ENCODE measurements at places on chromosomes 7 and 10.

- DNase-seq: no peak
These were observed 78.2 kb upstream of the ZNF92 start for GRCh38 chr7:65295409-65295808.

- DNase-seq: peak; percentile 57
These were observed 6.3 kb upstream of the SFMBT2 start for GRCh38 chr10:7417103-7417623.

DNA sequence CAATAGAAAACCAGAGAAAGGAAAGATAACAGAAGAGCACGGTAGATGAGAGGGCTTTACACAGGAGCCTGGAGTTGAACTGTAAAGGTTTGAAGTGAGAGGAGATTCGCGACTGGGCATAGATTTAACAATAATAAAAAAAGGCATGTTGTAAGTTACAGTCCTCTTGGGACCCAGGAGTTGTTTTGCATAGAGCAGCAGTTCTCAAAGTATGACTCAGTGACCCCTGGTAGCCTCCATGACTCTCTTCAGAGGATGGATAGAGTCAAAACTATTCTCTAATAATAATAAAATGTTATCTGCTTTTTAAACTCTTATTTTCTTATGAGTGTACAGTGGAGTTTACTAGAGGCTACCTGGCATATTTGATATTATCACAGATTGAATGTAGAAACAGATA lies 262.3 kb downstream of the SORCS3 start:
- DNase-seq: no peak

- no peak for DNase-seq
These were observed 106.6 kb downstream of the VIPR2 start for GRCh38 chr7:159038066-159038465.

- DNase-seq: no peak
These were observed 142.6 kb upstream of the RHEB start for GRCh38 chr7:151662251-151662826.

- DNase-seq: no peak
These were observed 109.1 kb upstream of the TNRC18 start for GRCh38 chr7:5532536-5533335.

- peak; percentile 88 for DNase-seq
These were observed 58.2 kb downstream of the STRA8 start for GRCh38 chr7:135291809-135292253.

DNA sequence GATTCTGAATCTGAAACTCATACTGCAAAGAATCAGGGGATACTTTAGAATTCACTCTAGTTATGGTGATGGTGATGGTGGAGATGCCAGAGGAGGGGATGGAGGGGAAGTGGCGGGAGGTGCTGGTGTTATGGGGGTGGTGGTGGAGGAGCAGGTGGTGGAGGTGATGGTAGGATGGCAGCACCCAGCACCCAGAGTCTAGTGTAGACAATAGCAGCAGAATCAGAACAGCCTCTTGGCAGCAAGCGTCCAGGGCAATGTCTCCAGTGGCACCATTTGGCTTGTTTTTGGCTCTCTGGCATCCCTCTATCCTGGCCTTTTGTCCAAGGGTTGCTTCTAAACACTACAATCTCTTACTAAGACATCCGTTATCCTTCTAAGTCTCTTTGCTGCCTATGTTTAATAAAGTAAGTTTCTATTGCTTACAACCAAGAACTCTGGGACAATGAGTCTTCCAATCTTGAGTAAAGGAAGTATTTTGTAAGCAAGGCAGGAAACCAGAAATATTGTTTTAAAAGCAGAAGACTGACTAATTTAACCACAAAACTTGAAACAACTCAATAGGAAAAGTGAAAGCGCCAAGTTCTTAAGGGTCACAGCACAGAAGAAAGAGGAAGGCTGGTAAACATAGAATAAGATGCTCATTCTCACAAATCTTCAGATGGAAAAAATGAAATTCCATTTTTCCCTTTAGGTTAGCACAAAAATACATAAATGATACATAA lies 42.4 kb upstream of the GDF10 start:
- DNase-seq: no peak

GRCh38 chr7:110407706-110408105 lies 683.2 kb upstream of the LRRN3 start:
- DNase-seq: no peak

- DNase-seq: no peak
These were observed 396.5 kb downstream of the TCERG1L start for GRCh38 chr10:130915065-130915464.

DNA sequence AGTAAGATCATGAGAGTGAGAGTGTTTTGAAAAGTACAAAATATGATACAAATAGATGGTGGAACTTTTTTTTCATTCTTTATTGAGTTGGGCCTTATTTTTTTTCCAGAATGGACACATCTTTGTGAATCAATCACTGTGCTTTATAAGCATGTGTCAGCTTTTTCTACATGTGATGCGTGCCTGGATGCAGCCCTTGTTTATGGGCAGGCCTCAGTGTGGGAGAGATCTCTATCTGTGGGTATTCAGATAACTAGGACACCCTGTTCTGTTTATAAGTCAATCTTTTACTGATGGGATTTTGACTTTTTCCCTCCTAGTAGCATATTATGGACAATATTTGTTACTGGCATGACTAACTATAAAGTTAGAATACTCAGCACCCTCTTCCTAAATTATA lies 42.9 kb upstream of the IKZF1 start:
- DNase-seq: no peak

DNA sequence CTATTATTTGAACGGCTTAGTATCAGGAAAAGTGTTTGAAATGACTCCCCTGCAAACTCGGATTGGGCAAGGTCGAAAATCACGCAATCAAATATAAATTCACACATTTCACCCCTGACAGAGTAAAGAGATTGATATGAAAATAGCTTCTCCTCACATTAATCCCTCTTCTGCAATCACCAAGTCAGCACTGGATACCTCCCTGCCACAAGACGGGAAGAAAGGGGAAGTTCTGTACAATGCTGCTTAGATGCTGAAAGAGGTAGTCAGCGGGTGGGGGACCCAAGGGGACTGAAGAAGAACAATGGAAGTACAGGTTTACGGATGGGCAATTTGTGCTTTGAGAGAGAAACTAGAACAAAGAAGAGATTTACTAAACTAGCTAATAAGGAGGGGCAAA lies 72.0 kb upstream of the ANK3 start:
- DNase-seq: no peak

- no peak for DNase-seq
These were observed 13.9 kb upstream of the PLXNA4 start for GRCh38 chr7:132590162-132590561.

DNA sequence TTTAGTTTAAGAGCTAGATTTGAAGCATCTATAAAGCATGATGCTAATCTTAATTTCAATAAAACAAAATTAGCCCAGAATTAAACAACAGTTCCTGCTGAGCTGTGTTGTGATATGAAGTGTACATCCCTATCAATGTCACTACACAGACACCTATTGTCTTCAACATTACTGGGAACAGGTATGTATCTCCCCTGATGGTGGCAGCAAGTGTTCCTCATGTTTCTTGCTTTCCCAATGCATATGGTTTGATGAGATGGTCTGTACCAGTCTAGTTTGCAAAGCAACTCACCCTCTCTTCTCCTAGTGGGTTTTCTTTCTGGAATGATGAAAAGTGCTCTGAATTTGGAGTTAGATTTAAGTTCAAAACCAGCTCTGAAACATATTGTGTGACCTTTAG lies 38.1 kb downstream of the TSPAN12 start:
- DNase-seq: no peak

GRCh38 chr10:88676283-88677060 lies 12.2 kb downstream of the LIPF start:
- no peak for DNase-seq

GRCh38 chr7:135508883-135509588 lies 866 bp downstream of the CNOT4 start:
- peak; percentile 43 for DNase-seq

GRCh38 chr10:2897619-2898508 lies 169.5 kb upstream of the PFKP start:
- DNase-seq: peak; percentile 91

DNA sequence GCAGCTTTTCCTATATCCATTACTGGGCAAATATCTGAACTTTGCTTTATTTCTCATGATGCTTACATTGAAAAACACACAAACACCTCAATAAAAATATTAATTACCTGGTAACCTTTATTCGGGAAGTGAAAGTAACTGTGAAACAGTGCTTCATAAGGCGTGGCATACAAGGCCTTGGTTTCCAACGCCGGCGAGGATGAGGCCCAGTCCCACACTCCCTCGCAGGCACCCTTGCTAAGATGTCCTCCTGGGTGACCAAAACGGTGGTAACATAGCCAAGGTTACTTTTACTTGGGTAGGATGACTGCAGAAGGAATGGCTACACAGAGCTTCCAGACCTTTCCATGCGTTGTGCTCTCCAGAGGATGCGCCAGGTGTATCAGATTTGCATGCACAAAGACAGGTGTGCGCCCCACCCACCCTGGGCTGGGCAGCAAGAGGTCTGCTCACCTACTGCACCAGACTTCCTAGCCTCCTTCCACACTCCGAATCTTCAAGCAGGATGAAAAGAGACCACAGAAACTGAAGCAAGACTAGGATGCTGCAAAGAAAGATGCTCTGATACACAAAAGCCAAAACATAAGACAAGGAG lies 13.3 kb upstream of the DAGLB start:
- DNase-seq: no peak

GRCh38 chr10:124076148-124076733 lies 17.2 kb downstream of the CHST15 start:
- DNase-seq: no peak

GRCh38 chr10:27158421-27158820 lies 3.3 kb downstream of the MASTL start:
- DNase-seq: peak; percentile 11

- no peak for DNase-seq
These were observed 278.2 kb downstream of the SNX13 start for GRCh38 chr7:17661982-17662585.

GRCh38 chr10:21171197-21171935 lies 274.3 kb upstream of the NEBL start:
- DNase-seq: no peak

DNA sequence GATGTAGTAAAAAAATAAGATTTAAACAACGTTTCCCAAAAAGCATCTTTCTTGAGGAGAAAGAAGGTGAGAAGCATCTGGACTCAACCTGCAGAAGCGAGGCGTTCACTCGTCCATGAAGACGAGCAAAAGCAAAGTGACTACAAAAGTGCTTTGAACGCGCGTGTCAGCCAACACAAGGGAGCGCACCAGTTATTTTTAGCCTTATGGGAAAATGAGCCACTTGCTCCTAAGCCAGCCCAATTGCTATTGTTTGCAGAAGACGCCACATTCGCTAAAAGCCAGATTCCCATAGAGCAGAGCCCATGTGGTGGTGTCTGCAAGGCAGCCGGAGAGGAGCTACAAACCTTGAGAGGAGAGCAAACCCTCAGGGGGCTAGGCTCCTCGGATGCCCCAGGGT lies 122.5 kb downstream of the FAM53B start:
- DNase-seq: no peak

GRCh38 chr7:106288263-106288662 lies 3.5 kb upstream of the NAMPT start:
- DNase-seq: no peak

GRCh38 chr10:79929409-79929904 lies 19.4 kb downstream of the SFTPD start:
- peak; percentile 88 for DNase-seq

- peak; percentile 65 for DNase-seq
These were observed 62.4 kb downstream of the FZD1 start for GRCh38 chr7:91326516-91327199.

DNA sequence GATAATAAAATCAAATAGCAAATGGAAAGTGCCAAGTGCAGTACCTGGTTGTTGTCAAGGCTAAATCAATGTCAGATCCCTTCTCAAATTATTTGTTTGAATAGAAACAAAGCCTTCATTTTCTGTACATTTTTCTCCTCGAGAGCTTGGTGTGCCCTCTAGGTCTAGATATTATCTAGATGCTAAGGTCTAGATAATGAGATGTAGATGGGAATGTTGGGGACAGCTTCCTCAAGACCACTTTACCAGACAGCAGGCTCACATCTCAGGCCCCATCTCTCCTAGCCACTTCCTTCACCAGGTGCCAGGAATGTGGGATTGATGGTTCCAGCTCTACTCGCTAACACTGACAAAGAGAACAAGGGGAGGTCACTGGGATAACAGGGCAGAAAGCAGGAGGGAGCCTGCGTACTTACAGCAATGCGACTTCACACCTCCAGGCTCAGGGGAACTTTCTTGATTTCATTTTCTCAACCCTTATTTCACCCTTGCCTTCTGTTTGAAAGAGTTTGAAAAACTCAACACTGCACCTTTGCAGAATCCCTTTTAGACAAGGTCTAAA lies 451.4 kb upstream of the VSTM2A start:
- DNase-seq: no peak

GRCh38 chr10:73906524-73907447 lies 4.1 kb upstream of the PLAU start:
- no peak for DNase-seq

DNA sequence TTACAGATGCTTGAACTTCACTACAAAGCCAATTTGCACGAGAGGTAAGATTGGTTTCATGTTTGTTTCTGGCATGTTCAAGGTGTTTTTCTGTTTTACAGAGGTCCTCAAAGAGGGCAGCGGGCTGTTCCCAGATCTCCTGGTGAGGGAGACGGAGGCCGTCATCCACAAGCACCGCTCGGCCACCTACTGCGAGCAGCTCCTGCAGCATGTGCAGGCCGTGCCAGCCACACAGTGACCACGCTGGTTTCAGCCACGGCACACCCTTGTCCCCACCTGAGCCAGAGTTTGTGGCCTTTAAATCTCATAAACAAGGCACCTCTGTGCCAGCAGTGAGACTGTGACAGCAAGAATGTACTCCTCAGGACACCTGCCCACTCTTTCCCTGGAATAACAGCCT lies 46.9 kb upstream of the SUN1 start:
- DNase-seq: no peak

DNA sequence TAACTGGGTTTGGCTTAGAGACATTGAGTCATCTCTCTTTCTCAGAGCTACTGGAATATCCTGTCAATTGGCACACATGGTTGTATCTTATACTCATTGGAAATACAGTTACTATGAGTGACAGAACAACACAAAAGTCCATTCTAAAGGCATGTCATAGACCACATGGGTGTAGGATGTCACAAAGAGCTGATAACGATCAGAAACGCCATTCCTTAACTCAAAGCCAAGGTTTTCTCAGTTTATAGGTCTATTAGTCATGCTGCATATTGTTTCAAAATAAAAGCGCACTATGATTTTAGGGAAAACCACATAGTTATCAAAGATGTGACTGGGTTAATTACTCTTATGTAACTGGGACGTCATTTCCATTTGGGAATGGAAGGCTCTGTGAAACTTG lies 147.2 kb upstream of the FAM171A1 start:
- no peak for DNase-seq
